Brain pericyte (primary cell): ENCODE measurements at places on chromosomes 16 and 17.

DNA sequence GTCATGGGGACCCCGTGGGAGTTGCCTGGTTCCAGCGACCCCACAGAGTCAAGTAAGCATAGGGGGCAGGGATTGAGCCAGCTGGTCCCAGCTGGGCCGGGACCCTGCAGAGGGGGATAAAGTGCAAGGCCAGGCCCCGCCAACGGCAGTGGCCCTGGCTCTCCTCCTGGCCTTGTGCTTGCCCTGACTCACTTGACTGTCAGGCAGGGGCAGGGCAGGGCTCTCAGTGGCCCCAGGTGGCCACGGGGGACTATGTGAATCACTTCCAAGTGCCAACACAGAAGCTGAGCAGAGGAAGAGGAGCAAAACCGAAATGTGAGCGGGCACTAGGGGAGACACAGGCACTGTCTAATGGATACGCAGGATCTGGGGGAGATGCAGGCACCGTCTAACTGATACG lies 21.6 kb upstream of the NCBP3 start:
- DNase-seq: no peak

DNA sequence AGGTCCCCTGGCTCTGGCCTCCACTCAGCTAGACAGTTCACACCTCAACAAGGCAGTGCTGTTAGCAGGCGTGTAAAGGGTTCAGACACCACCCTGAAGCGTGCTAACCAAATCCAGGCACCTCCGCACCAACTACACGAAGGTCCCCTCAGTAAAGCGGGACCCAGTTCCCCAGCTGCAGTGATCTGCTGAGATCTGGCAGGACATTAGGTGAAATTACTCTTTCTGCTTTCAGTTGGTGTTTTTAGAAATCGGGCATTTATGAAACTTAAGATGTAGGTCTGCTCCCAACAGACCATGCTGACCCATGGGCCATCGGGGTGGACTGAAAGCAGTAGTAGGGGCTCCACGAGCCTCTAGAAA lies 27.1 kb downstream of the FBXO31 start:
- DNase-seq: no peak

DNA sequence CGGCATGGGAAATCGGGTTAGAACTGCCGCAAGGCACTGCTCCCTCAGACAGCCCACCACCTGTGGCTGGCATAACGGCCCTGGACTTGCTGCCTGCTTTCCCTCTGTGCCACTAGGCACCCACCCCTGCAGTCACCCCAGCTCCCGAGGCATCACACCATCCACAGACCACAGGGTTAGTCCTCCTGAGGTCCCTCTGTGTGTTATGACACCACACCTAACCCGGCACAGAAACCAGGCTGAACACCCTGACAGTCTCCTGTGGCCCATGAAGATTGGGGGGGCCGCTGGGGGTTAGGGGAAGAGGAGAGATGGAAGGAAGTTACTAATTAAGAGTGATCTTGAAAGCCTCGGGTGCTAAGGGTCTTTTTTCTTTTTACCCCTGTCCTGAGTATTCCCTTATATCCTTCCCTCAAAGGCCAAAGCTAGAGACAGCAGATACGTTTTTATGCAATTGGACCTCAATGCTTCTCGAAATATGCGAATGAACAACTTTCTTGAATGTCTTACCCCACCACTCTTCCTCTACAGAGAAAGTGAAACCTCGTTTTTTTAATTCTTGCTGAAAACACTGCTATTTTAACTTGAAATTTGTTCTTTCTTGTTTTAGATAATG lies 7.0 kb downstream of the CYTH1 start:
- no peak for DNase-seq

DNA sequence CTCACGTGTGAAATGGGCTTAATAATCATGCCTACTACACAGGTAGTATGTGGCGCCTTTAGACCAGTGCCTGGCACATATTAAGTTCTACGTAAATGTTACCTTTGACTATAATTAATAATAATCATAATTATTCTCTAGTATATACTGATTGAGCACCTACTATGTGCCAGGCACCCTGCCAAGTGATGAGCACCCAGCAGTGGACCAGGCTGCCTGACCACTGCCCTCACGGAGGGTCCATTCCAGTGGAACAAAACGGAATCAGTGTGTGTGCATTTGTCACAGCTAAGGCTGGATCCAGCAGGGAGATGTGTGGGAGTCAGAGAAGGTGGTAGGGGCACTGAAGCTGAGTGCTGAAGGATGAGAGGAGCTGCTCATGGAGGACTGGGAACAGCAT lies 30.5 kb downstream of the SEC14L5 start:
- DNase-seq: no peak

GRCh38 chr17:79711715-79712305 lies 18.9 kb upstream of the ENPP7 start:
- DNase-seq: no peak

GRCh38 chr17:48027322-48027981 lies 10.1 kb downstream of the COPZ2 start:
- no peak for DNase-seq

- DNase-seq: no peak
These were observed 50.7 kb downstream of the TOX3 start for GRCh38 chr16:52496051-52496876.

DNA sequence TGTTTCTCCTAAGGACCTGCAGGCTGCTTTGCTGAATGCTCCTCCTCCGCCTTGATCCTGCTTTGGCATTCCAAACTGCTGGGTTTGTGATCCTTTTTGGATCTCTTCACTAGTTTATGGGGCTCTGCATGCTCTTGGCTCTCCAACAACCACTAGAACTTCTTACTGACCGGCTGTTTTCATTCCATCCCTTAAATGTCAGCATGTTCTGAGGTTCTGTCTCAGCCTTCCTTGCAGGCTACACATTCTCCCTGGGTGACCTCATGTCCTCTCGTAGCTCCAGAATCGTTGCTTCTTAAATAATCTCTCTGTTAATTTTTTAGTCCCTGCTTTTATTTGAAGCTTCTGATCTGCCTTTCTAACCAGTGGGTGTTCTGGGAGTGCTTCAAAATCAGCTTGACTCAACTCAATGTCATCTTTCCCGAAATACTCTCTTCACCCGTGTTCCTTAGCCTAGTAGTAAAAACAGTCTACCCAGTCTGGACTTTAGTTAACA lies 119.0 kb upstream of the HS3ST2 start:
- no peak for DNase-seq

DNA sequence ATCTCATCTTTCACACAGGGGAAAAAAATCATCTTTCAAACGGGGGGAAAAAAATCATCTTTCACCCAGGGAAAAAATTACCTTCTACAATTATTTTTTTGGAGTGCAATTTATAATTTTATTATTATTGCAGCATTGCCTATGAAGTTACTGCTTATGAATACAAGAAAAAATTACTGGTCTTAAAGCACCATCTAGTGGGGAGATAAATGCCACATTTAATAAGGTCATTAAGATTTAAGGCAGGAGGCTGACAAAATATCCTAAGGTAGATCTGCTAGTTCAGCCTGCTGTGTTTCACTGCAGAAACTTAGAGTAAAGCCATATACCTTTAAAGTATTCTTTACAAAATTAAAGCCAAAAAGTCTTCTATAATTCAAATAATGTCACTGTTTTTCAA lies 13.7 kb downstream of the SHCBP1 start:
- no peak for DNase-seq

DNA sequence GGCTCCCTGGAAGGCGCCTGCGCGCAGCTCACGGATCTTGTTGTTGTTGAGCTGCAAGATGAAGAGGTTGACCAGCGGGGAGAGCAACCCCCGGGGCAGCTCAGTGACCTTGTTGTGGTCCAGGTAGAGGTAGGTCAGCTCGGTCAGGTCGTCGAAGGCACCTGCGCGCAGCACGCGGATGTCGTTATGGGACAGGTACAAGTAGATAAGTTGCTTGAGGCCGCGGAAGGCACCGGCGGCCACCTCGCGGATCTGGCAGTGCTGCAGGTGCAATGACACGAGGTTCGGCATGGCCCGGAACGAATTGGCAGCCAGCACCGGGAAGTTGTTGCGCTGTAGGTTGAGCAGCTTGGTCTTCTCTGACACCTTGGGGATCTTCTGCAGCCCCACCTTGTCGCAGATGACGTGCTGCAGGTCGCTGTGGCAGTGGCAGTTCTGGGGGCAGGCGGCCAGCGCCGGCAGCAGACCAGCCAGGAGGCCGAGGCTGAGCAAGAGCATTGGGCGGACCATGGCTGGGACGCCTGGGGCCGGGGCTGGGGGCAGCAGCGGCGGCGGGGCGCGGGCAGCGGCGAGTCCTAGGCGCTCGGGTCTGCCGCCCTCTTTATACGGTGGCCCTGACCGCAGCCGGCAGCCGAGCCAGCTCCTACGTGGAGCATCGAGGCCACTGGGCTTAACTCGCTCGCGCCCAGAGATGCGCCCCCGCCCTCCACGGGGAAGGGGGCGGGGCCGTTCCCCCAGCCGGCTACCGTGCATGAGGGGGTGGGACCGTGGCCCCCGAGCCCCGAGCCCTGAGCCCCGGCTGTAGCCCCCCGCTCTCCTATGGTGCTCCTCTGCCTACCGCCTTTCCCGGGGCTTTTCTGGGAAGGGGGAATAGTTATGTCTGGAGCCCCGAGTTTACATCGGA lies at the start of gene CHAD:
Gene CHAD (minus strand): TSS at position 577 of the 904 bp plus-strand sequence. CDS start 67 bp downstream, at position 510.
- no peak for DNase-seq

GRCh38 chr17:71084219-71084618 lies 914.9 kb downstream of the KCNJ2 start:
- no peak for DNase-seq

DNA sequence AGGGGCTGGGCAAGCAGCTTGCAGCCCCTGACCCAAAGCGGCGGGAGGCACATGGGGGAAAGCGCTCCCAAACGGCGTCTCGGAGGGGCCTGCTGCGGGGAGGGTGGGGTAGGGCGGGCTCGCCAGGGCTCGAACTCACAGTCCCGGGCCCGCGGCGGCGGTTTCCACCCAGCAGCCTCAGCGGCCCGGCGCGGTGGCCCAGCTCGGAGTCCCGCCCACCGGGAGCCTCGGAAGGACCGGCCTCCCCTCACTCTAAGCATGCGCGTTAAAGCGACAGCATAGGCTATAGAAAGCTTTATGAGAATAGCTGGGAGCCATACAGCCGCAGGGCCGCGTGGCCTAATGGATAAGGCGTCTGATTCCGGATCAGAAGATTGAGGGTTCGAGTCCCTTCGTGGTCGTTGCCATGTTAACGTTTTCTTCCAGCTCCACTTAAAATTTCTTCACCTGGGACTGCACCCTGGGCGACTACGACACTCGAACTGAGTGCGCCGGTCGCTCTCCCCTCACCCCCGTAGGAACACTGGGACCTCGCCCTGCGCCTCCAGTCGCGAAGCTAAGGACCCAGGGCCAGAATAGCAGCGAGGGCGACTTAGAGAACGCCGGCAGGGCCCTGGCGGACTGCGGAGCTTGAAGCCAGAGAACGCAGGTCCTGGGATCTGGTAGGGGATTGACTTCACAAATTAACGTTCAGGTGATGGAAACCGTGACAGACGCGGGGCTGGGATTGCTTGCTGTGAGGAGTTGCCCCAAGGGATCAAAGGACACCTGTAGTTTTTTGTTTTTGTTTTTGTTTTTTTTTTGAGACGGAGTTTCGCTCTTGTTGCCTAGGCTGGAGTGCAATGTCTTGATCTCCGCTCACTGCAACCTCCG lies 15.8 kb downstream of the ZNF213 start:
- peak; percentile 93 for DNase-seq

DNA sequence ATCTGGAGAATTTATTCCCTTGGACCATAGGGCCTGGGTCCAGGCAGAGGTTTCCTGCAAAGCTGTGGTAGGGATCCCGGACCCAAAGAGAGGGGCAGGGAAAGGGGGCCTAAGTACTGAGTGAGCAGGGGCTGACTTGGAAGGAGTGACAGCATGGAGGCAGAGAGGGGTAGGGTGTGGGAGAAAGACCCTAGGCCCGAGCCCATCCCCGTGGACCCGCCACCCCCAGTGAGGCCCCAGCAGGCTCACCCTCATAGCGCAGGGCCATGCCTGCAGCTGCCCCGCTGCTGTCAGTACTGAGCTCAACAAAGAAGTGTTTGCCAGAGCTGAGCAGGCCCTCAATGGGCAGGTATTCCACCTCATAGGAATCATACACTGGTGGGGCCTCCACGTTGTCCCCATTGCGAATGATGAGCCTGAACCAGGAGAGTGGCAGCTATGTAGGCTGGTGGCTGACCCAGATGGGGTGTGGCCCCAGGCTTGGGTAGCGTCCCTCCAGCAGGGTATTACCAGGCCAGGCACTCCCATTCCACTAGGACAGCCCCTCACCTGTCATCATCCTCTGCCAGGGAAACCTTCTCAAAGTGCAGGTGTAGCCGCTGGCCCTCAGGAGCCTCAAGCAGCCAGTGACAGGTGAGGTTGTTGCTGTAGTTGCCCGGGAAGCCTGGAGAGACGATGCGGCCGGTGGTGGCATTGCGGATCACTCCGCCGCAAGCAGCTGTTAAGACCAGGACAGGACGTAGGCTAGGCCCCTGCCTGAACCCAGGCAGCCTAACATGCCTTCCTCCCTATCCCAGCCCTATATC lies 9.1 kb upstream of the PHF12 start:
- DNase-seq: no peak

GRCh38 chr16:70429888-70430666 lies 8.8 kb downstream of the ST3GAL2 start:
- DNase-seq: no peak

DNA sequence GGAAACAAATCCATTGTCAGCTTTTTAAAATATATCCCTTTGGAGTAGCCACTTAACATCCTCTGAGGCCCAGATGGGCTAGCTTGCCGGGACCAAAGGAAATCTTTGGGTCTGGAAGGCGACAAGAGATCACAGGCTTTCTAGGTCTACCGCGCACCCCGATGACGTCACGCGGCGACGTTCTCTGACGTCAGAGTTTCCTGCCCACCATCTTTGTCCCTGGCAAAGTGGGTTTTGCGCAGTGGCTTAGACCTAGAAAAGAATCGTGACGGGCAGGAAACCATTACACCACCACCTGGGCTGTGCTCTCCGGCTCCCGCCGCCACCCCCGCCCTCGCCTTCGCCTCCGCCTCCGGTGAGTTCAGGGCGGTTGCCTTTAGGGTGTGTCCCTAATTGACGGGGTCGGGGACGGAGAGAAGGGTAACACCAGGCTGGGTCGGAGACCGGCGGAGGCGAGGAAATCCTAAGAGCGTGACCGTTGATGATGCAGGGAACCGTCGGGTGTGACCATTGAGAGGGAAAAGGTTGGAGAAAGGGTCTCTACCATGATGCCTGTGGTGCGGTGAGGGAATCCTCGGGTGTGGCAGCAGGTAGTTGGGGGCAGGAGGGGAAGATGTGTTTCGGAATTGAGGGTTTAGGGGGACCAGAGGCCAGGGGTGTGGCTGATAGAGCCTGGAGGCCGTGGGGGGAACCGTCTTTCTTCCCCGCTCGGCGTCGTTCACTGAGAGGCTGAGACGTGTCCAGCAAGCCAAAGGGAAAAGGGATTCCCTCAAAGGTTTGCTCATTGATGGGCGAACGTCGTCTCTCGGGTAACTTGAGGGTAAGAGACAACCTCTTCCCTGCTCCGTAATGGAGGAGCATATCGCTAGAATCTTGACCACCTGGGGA lies at the start of gene AP2B1:
Gene AP2B1 (plus strand): TSS at position 249 of the 888 bp plus-strand sequence. CDS start 6,709 bp downstream, outside the sequence.
- peak; percentile 95 for DNase-seq

GRCh38 chr17:57615836-57616757 lies 129.0 kb downstream of the CCDC182 start:
- no peak for DNase-seq

- DNase-seq: no peak
These were observed 16.1 kb downstream of the TSC2 start for GRCh38 chr16:2063861-2064260.

GRCh38 chr16:67658849-67659674 lies 998 bp downstream of the ACD start:
- no peak for DNase-seq
